ENCODE measurements at places on chromosomes 3 and 15. TPM values are rescaled to one million over a fixed set of nuclear protein-coding genes. Genes with fewer than 3 reads are reported as not detected.

Gene ABHD10
- total RNA-seq: 37.6 TPM

- H3K4me3 ChIP-seq: no peak overlapping the region
- peaks cover 3% of the 10 kb centered on the region for H3K36me3 ChIP-seq
- H3K27me3 ChIP-seq: no peaks in the 10 kb centered on the region
- H3K4me1 ChIP-seq: no peaks in the 10 kb centered on the region
- H3K27ac ChIP-seq: no peak overlapping the region
- no peak for DNase-seq
Observed at GRCh38 chr15:45148076-45149059, 18.6 kb downstream of the DUOX1 start.

DNA sequence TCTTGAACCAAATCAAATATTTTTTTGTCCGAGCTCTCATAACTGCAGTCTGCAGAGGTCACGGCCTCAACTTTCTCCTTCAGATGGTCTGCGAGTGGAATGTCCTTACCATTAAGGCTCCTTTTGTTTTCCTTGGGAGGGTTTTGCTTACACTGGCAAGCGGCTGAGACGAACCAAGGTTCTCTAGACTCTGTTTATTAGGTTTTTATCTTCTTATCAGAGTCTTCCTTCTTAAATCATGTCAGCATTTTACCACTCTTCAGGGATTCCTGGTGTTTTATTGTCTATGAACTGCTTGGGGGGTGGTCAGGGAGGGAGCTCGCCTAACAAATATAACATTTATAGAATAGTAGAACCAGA lies 773.7 kb upstream of the NR2F2 start:
- H3K4me1 ChIP-seq: no peaks in the 10 kb centered on the region
- no peak overlapping the region for H3K4me3 ChIP-seq
- H3K27ac ChIP-seq: no peak overlapping the region
- H3K27me3 ChIP-seq: no peaks in the 10 kb centered on the region

DNA sequence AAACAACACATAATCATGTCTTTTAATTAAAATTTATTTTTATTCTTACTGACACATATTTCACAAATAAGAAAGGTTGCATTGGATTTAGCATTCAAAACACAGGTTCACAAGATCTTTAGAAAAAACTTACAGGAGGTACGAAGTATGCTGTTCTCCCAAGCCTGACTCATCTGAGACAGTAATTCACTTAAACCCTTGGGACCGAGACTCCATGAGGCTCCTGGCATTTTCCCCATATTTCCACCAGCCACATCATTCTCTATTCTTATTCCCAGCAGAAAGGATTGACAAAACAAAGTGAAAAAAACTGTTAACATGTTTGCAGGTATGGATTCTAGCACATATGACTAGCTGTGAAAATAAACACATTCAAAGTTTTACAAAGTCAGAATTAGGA lies 52.6 kb downstream of the CNTN3 start:
- H3K4me3 ChIP-seq: no peak overlapping the region
- no peak for DNase-seq
- H3K36me3 ChIP-seq: no peaks in the 10 kb centered on the region
- H3K4me1 ChIP-seq: no peaks in the 10 kb centered on the region
- no peak overlapping the region for H3K27ac ChIP-seq
- no peaks in the 10 kb centered on the region for H3K27me3 ChIP-seq

DNA sequence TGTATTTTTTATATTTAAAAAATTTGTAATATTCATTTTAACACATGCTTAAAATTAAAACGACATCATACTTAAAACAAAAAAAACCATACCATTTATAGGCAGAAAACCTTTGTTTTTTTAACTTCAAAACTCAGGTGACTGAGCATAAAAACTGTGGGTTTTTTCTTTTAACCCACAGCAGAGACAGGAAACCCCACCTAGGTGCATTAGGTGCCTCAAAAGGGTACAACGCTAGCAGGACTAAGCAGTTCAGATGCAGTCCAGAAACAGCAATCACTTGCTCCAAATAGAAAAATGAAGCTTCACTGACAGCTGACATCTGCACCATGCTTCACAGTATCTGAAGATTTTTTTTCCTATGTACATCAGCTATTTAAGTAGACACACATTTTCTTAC lies 52.3 kb downstream of the GLB1 start:
- DNase-seq: peak; percentile 63
- no peak overlapping the region for H3K27ac ChIP-seq
- no peaks in the 10 kb centered on the region for H3K27me3 ChIP-seq
- H3K4me1 ChIP-seq: peaks cover 68% of the 10 kb centered on the region
- peak overlapping the region; percentile 25 for H3K4me3 ChIP-seq

GRCh38 chr3:8756671-8757070 lies 12.7 kb downstream of the OXTR start:
- H3K4me3 ChIP-seq: no peak overlapping the region
- H3K4me1 ChIP-seq: no peaks in the 10 kb centered on the region

DNA sequence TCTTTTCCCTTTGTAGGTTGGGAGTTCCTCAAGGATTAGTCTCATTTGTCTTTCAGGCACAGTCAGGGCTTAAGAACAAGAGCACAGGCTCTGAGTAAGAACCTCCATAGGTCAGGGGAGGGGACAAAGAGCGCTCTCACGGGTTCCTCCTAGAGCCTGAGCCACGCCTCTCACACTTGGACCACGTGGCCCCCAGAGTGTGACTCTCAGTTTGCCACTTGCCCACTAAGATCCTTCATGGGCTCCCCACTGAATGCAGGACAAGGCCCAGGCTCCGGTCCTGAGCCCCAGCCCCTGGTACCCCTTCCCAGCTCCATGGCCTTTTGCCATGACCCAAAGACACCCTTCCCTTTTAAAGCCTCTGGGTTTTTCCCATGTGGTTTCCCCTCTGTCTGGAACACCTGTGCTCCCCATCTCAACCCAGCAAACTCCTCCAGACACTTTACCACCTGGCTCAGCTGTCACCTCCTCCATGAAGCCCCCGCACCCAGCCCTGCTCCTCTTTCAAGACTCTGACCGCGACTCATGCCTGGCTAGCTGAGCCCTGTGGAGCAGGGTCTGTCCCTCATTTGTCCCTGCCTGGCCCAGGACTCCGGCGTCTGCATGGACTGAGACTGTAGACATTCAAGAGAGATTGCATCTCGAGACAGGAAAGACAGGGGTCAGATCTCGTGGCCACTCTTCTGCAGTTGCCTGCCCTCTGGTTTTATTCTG lies 32.7 kb downstream of the IQSEC1 start:
- no peaks in the 10 kb centered on the region for H3K36me3 ChIP-seq
- H3K27me3 ChIP-seq: no peaks in the 10 kb centered on the region
- no peak for DNase-seq
- H3K4me3 ChIP-seq: no peak overlapping the region
- no peak overlapping the region for H3K27ac ChIP-seq
- H3K4me1 ChIP-seq: no peaks in the 10 kb centered on the region

GRCh38 chr3:11733914-11734313 lies 90.2 kb upstream of the VGLL4 start:
- H3K36me3 ChIP-seq: no peaks in the 10 kb centered on the region
- H3K27ac ChIP-seq: no peak overlapping the region
- no peak for DNase-seq
- H3K4me3 ChIP-seq: no peak overlapping the region

DNA sequence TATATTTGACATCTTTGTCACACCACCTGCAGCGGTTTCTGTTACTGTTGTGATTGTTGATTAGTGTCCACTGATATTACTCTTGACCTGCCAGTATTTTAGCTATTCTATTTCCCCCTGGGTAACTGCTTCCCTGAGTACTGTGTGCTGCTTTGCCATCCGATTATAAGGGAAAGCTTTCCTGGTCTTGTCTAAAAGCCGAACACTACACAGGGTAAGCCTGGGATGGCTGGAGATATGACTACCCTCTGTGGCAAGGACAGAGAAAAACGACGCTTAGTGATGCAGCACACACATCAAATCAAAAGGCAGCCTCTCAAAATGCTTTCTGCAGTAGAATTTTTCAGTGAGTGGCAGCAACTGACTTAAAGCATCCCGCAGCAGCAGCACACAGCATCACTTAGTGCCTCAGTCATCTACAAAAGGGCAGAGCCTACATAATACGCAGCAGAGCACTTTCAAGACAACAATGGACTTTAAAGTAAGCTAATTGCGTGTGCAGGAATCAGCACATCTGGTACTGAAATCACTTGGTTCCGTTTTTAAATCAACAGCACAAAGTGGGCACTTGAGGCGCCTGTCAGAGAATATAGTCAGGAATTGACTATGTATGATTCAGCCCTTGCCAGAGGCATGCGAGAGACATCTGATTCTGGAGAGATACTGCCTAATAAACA lies 656.3 kb upstream of the TGFBR2 start:
- H3K4me3 ChIP-seq: no peak overlapping the region
- H3K27ac ChIP-seq: no peak overlapping the region
- no peaks in the 10 kb centered on the region for H3K27me3 ChIP-seq

GRCh38 chr15:88467935-88468528 lies 524 bp downstream of the MRPS11 start:
- H3K27me3 ChIP-seq: no peaks in the 10 kb centered on the region
- H3K36me3 ChIP-seq: peaks cover 11% of the 10 kb centered on the region
- no peaks in the 10 kb centered on the region for H3K4me1 ChIP-seq
- H3K4me3 ChIP-seq: peak overlapping the region; percentile 75

DNA sequence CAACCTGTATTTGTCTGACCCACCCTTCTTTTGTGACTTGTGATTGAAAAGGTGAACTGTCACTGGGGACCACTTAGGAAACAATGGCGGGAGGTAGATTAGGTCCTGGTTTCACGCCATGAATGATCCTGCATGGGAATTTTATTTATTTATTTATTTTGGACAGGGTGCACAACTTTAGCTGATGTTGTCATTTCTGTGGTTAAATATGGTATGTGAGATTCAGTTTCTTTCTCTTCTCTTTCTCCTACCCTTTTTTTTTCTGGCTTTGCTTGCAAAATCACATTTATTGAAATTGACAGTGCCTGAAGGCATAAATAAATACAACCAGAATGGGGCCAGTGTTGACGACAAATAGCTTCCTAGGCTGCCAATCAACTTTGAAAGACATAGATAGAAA lies 18.0 kb upstream of the HTR3E start:
- no peak for DNase-seq
- H3K27ac ChIP-seq: no peak overlapping the region
- no peaks in the 10 kb centered on the region for H3K4me1 ChIP-seq
- no peak overlapping the region for H3K4me3 ChIP-seq
- no peaks in the 10 kb centered on the region for H3K36me3 ChIP-seq

Gene ZNF80
- 0.65 TPM for total RNA-seq

- no peak overlapping the region for H3K27ac ChIP-seq
- H3K4me3 ChIP-seq: no peak overlapping the region
- H3K27me3 ChIP-seq: no peaks in the 10 kb centered on the region
- no peaks in the 10 kb centered on the region for H3K36me3 ChIP-seq
Observed at GRCh38 chr3:170741756-170742529, 128.1 kb downstream of the RPL22L1 start.

Gene STAC
- 0.22 TPM for total RNA-seq

DNA sequence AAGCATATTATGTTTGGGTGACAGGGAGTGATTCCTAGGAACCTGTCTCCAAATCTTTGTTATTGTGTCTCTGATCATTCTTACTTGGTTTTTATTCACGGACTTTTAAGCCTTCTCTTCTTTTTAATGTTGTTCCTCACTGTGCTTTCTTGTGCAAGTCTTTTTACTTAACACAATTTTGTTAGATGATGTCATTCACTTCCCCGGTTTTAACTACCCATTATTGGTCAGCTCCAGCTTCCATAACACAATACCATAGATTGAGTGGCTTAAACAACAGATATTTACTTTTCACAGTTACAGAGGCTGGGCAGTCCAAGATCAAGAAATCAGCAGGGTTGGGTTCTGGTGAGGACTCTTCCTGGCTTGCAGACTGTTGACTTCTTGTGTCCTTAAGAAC lies 436.3 kb upstream of the CBLB start:
- H3K36me3 ChIP-seq: no peaks in the 10 kb centered on the region
- H3K4me1 ChIP-seq: peaks cover 4% of the 10 kb centered on the region
- DNase-seq: no peak
- H3K4me3 ChIP-seq: no peak overlapping the region
- no peak overlapping the region for H3K27ac ChIP-seq

All from naive thymus-derived CD4-positive, alpha-beta T cell (primary cell).